ENCODE measurements at places on chromosomes 2 and 18.

DNA sequence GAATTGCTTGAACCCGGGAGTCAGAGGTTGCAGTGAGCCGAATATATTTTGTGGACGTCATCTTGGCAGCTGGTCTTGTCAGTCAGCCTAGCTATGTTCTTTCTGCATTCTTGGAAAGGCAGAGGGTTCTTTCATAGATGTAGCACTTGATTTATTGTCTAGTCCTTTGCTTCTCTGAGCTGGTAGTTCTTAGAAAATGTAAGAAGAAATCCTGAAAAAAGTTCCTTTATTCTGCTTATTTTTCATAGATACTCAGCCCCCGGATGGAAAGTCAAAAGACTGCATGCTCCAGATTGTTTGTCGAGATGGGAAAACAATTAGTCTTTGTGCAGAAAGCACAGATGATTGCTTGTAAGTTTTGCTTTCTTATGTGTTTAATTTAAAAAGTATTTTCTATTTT is 21.3 kb downstream of the PLEKHB2 start:
- no peak for DNase-seq

- DNase-seq, result no peak
These were observed 160.6 kb upstream of the DOK6 start for GRCh38 chr18:69239849-69240674.

DNA sequence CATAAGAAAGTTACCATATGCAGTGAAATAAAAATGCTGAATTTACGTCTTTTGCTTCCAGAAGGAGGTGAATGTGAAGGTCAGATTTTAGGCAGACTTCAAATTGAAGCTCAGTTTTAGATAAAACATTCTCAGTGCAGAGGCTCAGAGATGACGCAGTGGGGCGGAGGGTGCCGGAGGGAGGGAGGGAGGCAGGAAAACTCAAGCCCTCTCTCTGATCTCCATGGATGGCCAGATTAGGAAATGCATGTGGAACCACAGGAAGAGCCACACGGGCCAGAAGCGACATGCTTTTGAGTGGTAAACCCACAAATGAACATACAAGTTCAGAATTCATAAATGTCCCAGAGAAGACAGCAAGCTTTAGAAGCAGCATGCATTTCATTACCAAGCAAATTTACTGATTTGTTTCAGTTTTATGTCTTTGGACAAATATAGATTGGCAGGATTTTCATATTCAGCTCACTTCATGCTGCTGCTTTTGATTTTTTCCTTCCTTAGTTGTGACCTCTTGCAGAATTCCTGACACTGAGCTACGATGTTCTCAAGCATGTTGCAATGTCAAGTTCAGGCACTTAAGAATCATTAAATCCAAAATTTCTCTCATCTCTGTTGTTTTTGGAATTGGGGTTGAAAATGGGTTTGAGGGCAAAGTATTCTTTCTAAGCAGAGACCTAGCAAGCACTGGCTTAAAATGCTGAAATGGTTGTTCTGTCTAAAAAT is 29.7 kb upstream of the APCDD1 start:
- no peak for DNase-seq

GRCh38 chr2:235050980-235051351 is 99.1 kb downstream of the SH3BP4 start:
- no peak for DNase-seq

- DNase-seq, result no peak
These were observed 23.8 kb upstream of the IL1R2 start for GRCh38 chr2:101967826-101968513.

DNA sequence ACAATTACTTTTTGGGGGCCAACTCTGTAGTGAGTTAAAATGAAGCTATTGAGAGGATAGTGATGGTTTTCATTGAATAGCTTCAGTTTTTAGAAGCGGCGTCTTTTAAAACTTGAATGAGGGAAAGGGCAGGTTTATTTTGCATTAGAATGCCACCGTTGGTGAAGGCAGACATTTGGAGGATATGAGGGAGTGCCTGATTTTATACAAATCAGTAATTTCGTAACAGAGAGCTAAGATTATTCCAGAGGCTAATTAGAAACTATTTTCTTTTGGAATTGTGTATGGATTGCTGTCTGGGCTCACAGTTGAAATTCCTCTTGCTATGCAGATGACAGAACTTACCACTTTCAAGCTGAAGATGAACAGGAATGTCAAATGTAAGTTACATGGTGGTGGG is 67.6 kb downstream of the ITGB1BP1 start:
- DNase-seq, result no peak

DNA sequence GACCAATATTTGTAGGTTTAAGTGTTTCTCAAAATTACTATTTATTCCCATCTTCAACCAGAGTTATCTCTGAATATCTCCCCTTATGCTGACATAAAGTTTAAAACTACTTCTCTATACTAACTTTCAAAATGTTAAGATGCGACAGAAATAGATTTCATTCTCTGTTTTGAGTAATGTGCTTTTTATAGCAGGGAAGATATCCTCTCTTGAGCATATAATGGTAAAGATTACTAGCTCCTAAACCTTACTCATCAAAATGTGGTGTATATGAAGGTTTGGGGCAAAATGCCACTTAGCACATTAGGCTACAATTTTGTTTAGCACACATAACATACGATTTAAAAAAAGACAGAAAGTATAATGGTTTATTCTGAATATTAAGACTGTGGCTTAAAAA is 54.4 kb downstream of the CWC22 start:
- DNase-seq, result no peak

GRCh38 chr2:30371772-30372373 is 75.2 kb upstream of the LCLAT1 start:
- no peak for DNase-seq

GRCh38 chr2:45009303-45009927 is at the start of gene SIX2:
TSS of gene SIX2 (minus strand) at chr2:45009452. CDS start at chr2:45009110, 342 bp downstream.
- no peak for DNase-seq

DNA sequence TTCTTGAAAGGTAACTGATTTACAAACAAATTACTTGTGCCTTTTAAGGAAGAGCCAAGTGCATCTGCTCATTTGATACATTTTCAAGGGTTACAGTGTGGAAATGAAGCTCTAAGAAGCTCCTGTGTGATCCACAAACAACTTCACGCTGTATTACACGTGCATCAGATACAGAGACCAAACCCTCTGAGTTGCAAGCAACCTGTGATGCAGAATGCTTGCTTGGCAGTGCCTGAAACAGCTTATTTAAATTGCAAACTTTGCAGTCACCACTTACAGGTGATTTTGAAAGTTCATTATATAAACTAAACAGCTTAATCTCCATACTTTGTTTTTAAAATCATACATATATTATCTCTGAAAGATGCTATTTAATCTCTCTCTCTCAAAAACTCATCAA is 50.1 kb downstream of the ZEB2 start:
- DNase-seq, result no peak

- DNase-seq, result no peak
These were observed 121.6 kb downstream of the SPP2 start for GRCh38 chr2:234172066-234172465.

- DNase-seq, result no peak
These were observed 95.1 kb upstream of the SALL3 start for GRCh38 chr18:78884502-78884901.

GRCh38 chr18:39655341-39655740 is 2089.7 kb upstream of the CELF4 start:
- DNase-seq, result no peak

GRCh38 chr2:3535794-3536681 is 16.7 kb upstream of the ADI1 start:
- peak; percentile 67 for DNase-seq

DNA sequence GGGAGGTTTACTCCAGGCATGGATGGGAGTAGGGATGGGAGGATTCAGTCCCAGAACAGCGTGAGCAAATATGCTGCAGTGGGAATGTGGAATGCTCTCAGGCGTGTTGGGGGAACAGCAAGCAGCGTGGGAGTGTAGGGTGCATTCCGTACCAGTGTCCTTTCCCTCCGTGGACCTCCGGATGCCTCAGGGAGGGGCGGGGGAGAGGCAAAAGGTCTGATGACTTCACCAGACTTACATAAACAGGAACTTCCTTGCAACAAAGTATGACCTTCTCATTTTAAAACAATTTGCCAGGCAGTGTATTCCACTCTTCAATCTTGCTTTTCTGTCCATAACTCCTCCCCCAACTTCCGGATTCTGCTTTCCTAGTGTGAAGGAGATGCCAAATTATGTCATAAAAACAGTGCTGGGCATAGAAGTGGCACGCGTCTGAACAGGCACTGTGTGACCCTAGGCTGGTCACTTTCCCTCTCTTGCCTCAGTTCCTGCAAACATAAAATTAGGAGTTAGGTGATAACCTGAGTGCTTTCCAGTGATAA is 36.9 kb downstream of the RPL37A start:
- DNase-seq, result no peak

DNA sequence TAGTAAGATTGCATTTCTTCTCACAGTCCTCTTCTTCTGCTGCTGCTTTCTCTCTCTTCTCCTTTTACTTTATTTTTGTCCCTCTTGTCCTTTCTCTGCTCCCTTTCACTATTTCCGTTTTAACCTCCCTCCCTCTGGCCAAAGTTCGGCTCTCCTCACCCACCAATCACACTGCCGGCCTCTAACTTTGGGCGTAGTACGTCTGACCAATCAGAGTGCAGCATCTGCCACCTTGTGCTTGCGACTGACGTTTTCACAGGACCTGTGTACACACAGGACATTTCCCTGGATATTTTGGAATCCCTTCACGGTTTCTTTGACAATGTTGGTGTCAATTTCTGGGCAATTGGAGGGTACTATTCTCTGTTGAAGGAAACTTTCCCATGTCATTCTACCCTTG is 22.6 kb upstream of the ICOS start:
- DNase-seq, result no peak

- no peak for DNase-seq
These were observed 70.8 kb downstream of the KCNE4 start for GRCh38 chr2:223122781-223123180.

DNA sequence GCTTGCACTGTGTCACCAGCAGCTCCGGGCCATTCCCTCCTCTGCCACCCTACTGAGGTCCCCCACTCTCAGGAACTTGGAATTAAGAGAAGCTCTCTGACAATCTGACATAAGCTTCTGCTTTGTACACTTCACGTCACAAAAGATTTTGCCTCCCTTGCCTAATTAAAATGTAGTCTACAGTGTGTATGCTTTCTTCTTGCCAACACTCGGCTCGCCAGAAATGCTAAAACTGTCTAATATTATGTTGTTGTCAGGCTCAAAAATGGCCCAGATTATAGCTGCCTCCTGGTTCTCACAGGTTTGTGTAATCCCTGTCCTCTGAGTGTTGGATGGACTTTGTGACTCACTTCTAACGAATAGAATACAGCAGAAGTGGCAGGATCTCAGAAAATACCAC is 474.7 kb downstream of the MBD2 start:
- DNase-seq, result no peak

- DNase-seq, result peak; percentile 30
These were observed 47.0 kb downstream of the UGP2 start for GRCh38 chr2:63888490-63889402.

DNA sequence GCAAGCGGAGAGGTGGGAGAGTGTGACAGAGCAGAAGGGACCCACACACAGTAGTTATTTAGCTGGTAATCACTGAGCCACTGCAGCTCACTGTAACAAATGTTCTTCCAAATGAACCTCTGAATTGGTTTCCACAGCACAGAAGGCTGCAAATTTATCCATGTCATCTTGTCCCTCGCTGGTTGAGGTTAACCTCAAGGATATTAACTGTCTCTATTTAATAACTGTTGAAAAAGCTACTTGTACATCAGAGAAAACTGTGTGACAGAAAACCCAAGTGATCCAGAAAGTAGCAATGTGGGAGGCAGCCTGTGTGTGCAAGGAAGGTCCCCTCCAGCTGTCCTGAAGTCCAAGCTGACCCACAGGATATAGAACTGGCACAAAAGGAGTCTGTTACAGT is 153.6 kb downstream of the DSEL start:
- DNase-seq, result no peak

GRCh38 chr2:63875559-63876245 is 34.0 kb downstream of the UGP2 start:
- DNase-seq, result no peak

GRCh38 chr18:24913507-24914170 is 438.3 kb downstream of the ZNF521 start:
- no peak for DNase-seq

DNA sequence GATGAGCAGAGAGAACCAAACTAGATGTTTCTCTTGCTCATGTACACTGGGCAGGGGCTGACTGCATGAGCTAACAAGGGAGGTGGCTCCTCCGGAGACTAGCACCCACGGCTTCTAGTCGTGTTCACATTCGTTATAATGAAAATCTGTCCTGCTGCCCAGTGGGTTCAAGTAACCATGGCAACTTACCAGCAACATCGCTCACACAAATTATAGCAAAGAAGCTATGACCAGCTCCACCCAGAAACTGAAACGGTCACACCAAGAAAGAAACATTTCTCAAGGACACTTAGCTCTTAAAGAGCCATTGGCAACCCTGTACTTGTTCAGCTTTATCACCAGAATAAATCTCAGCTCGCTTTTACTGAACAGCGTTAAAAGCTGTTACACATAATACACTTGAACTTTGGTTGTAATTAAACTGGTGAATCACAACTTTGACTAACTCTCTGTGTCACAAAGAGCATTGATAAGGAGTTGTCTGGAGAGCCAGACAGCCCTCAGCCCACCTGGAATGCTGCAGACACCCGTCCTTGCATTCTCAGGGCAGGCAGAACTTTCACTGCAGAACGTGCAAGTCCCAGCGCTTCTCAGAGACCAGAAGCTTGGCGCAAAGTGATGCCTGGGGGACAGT is 141.2 kb downstream of the PID1 start:
- no peak for DNase-seq

DNA sequence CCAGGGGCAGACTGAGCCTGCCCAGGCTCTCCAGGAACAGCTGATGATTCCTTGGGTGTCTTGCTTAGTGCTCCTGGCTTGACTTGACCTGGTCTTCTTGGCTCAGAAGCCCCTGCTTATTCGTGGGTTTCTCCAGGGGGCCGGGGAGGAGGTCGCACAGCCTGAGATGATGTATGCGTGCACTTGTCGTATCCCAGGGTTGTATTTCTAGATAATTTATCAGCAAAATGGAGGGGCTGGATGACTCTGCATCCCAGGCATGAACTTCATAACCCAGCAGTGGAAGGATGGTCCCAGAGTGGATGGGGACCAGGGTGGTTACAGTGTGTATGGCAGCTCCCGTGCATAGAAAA is 25.2 kb downstream of the IMPA2 start:
- no peak for DNase-seq

GRCh38 chr2:64768491-64769005 is 114.8 kb upstream of the SERTAD2 start:
- no peak for DNase-seq

Measured in Panc1 (cell line).